ENCODE measurements at places on chromosomes 7 and 10.

DNA sequence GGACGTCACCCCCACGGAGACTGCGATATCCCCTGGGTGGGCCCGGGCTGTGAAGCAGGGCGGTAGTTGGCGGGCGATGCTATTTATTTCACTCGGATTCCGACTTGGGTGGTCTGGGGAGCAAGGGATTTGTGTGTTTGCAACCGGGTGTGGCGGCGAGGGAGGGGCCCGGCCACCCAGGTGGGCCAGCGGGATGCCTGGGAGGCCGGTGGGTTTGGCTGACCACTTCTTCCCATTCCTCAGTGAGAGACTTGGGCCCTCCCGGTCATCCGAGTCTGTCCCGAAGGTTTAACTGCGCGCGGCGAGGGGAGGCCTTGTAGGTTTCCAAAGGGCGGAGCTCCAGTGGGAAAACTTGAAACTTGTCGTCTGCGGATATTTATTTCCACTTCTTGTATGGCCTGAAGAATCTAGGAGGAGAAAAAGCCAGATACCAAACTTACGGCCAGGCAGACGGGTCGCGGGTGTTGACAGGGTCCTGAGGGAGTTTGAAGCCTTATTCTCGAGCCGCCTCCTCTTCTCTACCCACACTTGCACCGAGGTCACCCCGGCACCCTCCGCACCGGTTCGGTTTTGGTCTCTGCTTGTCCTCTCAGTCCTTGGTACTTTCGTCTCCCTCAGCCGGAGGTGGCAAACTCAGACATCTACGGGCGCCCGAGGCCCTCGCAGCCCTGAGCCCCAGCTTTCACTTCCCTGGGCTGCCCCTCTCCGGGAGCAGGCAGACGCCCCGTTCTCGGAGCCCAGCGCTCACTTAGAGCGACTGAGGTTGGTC is 17.9 kb downstream of the ZNF316 start:
- no peak for DNase-seq

- DNase-seq: no peak
These were observed 202.9 kb upstream of the TCERG1L start for GRCh38 chr10:131514454-131514853.

GRCh38 chr10:130817046-130817624 is 494.4 kb downstream of the TCERG1L start:
- DNase-seq: no peak

GRCh38 chr7:106371629-106372028 is 86.8 kb upstream of the NAMPT start:
- no peak for DNase-seq

GRCh38 chr7:73715648-73716317 is 3.7 kb downstream of the STX1A start:
- peak; percentile 50 for DNase-seq

DNA sequence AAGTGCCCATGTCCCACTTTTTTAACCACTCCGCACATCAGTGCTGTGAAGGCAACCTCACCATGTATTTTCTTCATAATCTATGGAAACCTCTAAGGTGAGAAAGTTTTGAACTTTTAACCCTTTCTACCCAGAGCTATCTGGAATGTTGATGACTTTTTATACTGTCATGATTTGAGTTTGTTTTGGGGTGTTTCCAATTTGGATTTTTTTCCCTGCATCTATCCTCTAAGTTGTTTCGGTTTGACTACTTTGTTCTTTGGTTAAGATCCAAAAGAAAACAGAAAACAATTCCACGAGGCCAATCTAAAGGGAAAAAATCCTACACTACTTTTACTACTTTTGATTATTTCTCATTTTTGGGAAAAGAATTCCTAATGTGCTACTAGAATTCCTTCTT is 279.7 kb downstream of the USP6NL start:
- no peak for DNase-seq

- DNase-seq: no peak
These were observed 10.0 kb upstream of the DNMBP start for GRCh38 chr10:100019787-100020141.

DNA sequence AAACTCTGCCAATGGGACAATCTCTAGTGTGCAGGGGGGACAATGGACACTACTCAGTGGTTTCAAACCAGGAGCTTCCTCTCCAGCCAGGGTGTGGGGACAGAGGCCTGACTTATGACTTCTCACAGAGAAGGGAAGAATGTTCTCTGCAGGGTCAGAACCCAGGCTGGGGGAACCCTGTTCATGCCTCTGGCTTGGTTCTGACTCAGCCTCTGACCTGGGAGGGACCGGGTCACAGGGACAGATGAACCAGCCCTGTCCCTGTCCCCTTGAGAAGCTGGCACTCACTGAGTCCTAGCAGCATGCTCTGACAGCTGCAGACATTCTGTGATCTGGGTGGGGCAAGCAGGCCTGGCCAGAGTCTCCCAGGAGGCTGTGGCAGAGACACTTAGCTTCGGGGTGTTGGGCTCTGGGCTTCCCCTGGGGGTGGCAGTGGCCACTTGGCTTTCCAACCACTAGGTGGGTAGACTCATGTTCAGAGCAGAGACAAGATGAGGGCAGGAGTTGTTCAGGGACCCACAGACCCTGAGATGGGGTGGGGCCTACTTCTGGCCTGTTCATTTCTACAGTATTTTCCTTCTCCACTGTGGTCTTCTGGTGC is 13.6 kb downstream of the TSPAN15 start:
- DNase-seq: peak; percentile 58

DNA sequence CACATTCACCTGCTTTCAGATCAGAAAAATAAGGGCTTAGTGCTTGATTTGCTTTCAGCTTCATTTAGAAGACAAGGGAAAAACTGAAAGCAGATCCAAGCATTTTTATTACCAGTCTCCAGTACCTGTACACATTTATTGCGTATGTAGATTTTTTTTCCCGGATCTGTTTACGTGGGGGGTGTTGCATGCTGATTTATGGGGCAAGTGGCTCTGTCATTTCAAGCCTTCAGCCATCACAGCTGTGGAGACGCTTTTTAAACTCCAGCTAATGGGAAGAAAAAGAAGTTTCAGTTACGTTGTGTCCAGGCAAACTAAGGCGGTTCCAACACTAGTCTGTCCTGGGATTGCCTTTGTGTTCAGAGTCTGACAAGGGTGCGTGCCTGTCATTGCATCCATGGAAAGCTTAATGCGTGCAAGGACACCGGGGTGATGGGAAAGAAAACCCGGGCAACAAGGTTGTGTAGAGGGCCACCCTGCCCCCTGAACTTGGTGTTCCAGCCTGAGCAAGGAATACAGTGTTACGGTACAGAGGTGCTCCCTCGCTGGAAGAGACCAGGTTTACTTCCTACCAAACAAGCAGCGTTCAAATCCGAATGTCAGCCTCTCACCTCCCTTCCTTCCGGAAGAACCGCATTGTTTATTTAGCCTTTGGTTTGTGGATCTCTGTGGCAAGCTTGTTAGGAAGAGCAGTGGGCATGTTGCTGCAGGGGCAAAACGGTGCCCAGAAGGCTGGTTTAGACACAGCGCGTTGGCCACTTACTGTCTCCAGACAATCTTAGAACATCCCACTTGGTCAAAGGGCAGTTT is 128.2 kb downstream of the FGFR2 start:
- DNase-seq: no peak

DNA sequence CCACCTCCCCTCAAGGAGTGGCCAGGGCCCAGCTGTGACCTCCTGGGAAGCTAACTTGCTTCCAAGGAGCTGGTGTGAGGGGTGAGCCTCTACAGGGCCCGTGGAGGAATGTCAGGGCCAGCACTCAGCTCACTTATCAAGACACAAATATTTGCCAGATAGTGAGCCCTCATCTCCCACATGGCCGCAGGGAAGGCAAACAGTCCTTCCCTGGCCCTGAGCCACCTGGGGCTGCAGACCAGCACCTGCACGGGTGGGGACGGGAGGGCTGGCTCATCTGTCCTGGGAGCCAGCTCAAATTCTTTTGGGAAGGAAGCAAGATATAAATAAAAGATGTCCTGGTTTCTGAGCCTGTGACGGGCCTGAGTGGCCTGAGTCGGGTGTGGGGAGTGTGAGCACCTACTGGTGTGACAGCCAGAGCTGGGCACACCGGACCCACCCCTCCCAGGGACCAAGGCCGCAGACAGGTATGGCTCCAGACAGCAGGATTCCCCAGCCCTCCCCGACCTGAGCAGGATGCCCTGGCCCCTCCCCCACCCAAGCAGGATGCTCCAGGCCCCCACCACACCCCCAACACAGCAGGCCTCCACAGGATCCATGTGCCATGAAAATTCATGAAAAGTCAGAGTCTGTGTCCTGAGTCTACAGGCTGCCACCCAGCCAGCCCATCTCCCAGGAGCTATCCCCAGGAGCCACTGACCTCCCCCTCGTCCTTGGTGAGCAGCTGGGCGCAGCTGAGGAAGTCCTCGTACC is 148.0 kb downstream of the MAPK8 start:
- DNase-seq: no peak

GRCh38 chr10:59852670-59853069 is 53.7 kb downstream of the CCDC6 start:
- no peak for DNase-seq

DNA sequence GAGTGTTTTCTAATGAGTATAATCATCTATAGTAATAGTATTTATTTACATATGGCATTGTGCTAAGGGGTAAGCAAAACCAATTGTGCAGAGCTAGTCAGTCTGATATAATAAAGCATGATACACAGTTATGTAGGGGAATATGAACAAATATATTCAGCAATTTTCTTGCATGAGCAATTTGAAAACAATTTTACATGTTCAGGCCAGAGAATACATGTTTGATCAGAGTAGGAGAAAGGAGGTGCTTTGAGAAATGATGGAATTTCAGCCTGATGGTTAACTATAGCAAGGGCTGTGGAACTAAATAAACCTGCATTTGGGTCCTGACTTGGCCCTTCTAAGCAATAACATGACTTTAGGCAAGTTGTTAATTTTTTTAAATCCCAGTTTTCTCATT is 214.5 kb downstream of the TWIST1 start:
- DNase-seq: no peak

GRCh38 chr10:43304687-43305333 is 37.9 kb upstream of the RASGEF1A start:
- peak; percentile 47 for DNase-seq

DNA sequence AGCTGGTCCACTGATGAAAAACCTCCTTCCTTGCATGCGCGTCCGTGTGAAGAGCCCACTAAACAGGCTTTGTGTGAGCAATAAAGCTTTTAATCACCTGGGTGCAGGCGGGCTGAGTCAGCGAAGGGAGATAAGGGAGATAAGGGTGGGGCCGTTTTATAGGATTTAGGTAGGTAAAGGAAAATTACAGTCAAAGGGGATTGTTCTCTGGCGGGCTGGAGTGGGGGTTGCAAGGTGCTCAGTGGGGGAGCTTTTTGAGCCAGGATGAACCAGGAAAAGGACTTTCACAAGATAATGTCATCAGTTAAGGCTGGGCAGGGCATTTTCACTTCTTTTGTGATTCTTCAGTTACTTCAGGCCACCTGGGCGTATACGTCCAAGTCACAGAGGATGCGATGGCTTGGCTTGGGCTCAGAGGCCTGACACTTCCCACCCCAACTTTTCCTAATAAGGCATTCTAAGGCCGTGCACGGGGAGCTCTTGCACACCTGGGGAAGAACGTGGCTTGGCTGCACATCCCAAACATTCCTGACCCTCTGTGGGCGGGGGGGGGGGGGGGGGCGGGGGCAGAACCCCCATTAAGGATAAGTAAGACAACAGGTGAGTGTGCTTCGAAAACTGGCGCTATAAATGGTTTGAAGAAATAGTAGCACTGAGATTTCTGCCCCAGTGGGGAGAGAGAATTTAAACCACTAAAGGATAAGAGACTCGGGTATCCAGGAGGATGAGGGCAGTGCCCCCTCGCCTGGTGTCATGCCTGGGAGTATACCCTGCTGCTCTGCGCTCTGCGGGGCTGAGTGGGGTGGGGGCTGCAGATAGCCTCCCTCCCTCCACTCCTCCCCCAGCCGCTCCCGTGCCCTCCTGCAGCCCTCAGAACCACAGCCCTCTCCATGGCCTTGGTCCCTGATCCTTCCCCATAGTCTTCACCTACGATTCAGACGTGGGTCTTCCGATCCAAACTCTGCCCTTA is 217.6 kb downstream of the MLLT10 start:
- DNase-seq: no peak

DNA sequence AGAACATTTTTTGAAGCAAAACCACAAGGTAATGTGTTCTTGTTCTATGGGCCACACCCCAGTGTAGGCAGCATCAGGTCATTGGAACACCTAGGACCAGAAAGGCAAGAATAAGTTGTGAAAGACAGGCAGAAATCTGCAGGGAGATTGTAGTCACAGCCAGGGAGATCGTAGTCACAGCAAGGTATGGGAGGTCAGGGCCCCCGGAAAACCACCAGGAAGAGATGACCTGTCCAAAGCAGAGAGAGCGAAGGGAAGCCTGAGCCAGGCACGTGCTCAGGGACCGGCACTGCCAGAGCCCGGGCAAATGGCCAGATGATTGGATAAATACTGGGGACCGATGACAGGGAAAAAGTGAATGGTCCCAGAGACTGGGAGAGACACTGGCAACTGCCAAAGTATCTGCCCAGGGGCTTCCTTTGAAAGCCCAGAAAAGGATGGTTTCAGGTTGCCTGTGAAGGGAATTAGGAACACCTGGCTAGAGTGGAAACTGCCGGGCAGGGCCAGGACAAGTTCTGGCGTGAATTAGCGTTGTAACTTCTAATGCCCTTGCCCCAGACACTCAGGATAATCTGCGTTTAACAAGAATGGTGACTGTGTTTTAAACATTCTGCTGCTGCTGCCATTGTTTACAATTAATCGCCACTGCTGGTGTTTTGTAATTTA is 3.9 kb upstream of the NOBOX start:
- DNase-seq: no peak

- no peak for DNase-seq
These were observed 28.3 kb downstream of the TAF3 start for GRCh38 chr10:7846591-7846990.

- no peak for DNase-seq
These were observed 303.1 kb upstream of the IMMP2L start for GRCh38 chr7:111865430-111865829.

DNA sequence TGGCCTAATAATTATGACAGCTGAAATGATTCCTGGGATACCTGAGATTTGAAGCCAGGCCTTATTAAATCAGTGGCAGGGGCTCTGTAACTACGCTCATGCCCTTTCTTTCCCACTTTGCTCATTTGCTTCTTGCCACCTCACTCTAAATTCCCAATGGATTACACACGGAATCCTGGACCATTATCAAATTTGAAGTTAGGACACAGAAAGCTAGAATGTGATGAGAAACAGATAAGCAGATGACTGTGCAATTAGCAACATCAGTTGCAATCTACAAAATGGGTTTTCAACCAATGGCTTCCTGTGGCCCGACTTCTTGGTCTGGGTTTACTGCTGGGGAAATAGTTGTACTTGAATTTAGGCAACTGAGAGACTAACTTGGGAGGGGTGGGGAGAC is 374.3 kb downstream of the INHBA start:
- DNase-seq: no peak

DNA sequence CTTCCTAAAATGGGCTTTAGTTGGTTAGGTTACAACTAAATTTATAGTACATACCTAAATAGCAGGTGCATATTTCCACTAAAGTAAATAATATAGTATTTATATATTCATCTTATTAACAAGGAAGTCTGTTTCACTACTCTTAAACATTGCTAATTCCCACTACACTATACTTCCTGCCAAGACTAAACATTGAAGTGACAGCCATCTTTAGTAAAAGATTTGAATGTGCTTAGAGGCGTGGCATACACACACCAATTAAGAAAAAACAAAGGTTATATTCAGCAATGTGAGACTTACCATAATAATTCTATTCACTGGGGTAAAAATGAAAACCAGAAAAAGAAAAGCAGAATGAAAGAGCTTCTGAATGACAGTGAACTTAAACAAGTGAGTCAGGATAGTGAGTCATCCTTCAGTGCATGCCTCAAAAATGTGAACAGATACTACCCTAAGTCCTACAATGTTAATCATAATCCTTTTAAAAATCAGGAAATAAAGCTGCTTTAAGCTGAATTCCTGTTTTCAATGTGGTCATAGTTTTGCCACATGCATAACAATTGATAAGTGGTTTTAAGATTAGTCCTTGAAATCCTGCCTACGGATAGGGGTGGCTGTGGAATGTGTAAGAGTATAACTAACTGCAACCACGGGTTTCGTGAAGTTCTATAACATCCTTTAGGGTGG is 59.4 kb downstream of the USP6NL start:
- peak; percentile 28 for DNase-seq
